ENCODE measurements at places on chromosomes 5 and 9.

DNA sequence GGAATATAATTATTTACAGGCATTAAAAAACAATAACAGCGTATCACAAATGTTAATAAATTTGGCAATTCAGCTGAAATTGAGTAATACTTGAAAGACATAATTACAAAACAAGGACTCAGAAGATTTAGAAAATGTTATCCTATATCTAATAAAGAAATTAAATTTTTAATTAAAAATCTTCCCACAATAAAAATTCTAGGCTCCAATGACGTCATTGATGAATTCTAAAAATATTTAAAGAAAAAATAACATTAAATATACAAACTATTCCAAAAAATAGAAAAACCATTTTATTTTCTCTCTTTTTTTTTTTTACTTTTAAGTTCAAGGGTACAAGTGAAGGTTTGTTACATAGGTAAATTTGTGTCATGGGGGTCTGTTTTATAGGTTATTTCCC lies 161.5 kb downstream of the ADAMTS6 start:
- DNase-seq = no peak

- DNase-seq = no peak
These were observed 66.5 kb upstream of the MAST4 start for GRCh38 chr5:66529704-66530103.

- DNase-seq = no peak
These were observed 148.3 kb upstream of the PIK3R1 start for GRCh38 chr5:68067291-68067690.

- DNase-seq = no peak
These were observed 278.1 kb downstream of the ICE1 start for GRCh38 chr5:5700549-5700948.

DNA sequence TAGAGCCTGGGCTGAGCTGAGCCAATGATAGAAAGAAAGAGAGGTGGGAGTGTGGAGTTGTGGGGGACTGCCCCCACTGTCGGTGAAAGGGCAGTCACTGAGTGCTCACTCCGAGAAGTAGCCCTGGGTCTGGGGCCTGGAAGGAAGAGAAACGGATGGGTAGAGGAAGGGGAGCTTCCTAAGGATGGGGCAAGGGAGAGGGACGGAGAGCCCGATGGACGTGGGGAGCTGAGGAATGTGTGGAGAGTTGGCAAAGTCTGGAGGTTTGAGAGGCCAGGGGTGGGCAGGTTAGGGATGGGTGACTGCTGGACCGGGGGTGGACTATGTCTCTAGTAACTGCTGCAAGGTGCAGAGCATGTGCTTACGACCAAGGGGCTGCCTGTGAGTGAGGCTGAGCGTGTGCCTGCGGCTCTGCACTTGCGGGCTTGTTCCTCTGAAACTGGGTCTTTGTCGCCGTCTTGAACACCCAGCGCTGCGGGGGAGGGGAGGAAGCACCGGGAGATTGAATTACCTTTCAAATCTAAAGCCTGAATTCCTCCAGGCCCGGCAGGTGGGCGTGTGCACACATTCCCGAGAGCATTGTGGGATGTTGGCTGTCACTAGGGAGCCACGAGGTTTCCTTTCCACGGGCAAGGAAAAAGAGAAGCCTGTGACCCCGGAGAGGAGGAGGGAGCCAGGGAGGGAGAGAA lies 76.4 kb upstream of the ARAP3 start:
- DNase-seq = no peak

- no peak for DNase-seq
These were observed 36.9 kb upstream of the TTC1 start for GRCh38 chr5:159971931-159972461.

GRCh38 chr9:86549920-86550319 lies 195.7 kb upstream of the TUT7 start:
- no peak for DNase-seq

DNA sequence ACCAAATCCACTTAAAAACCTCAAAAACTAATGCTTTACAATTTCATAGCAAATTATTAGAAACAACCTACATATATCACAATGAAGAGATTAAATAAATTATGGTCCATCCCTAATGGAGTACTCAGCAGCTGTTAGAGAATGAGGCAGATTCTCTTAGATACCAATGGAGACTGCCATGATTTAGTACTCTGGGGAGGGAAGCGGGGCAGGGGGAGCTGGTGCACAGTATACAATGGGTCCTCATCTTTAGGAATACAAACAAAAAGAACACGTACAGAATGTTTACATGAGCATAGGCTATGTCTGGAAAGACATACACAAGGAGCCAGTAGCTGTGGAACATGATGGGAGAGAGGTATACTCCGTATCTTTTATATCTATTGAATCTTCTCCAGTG lies 2.0 kb downstream of the LIFR start:
- no peak for DNase-seq

- DNase-seq = no peak
These were observed 150.8 kb downstream of the MTRR start for GRCh38 chr5:8019719-8020218.

- DNase-seq = no peak
These were observed 14.1 kb upstream of the SPARC start for GRCh38 chr5:151700820-151701219.

DNA sequence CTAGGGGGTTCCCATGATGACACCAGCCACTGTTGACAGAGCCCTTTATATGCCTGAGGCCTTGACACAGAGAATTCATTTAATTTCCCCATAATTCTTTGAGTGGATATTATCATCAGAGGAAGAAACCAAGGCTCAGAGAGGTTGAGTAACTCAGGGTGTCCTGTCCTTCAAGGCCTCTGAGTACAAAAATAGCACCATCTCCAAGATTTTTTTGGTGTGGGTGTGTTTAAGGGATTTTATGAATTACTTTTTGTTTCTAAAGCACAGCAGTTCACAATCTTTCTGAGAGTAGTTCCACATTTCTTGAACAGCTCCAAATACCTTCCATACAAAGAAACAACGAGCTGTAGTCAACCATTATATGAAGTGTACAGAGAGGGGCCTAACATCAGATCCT lies 6.2 kb upstream of the GSN start:
- DNase-seq = no peak

DNA sequence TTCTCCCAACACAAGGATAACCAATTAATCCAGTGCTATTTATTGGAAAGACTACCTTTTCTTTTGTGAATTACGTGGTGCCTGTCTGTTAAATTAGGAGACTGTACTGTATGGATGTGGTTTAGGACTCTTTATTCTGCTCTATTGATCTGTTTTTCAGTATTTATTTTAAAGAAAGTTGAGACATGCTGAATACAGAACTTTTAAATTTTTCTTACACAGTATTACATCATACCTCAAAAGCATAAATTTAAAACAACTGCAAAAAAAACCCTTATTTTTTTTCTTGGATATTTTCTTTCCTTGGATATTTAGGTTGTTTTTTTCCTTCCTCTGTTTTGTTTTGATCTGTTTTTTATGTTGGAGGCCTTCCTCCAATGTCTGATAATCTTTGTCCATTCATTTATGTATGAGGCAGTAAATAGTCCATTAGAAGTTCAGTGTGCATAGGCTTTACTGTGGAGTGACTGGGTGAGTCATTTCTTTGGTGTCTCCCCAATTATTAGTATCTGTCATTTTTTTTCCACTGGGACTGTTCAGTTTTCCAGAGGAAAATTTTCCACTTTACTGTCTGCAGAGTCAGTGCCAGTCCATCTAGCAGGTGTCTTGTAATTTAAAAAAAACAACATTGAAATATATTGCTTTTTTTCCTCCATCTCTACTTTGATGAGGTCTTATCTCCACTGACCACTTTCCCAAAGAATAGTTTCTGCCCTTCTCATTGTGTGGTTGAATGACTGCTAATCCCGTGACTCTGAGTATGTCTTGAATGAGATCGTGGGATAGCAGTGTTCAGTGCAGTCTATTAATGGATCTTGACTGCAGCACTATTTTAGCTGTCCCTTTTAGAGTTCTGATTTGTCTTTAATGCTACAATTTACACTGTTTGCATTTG lies 15.2 kb downstream of the CYSTM1 start:
- no peak for DNase-seq

GRCh38 chr9:85158512-85158911 lies 489.0 kb downstream of the NTRK2 start:
- no peak for DNase-seq

GRCh38 chr9:95463148-95464060 lies 53.4 kb downstream of the PTCH1 start:
- DNase-seq = no peak

DNA sequence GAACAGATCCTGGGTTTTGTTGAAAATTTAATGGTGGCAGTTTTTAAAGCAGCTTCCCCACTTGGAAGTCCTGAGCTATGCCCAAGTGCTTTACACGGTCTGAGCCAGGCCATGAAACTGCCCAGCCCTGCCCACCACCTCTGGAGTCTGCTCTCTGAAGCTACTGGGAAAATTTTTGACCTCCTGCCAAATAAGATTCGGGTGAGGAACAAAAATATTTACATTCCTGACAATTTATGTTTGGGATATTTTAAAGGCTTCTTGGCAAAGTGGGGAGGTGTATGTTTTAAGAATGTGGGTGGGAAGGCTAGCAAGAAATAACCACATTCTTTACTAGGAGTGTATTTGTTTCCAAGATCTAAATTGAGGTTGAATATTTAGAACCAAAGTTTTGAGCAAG lies 50.0 kb downstream of the HACD4 start:
- no peak for DNase-seq

GRCh38 chr9:131511416-131511815 lies 8.7 kb downstream of the POMT1 start:
- DNase-seq = no peak

- no peak for DNase-seq
These were observed 14.7 kb downstream of the ISL1 start for GRCh38 chr5:51397996-51398395.

- no peak for DNase-seq
These were observed 46.8 kb downstream of the ITGA2 start for GRCh38 chr5:53035868-53036381.

GRCh38 chr5:81854485-81854884 lies 103.6 kb upstream of the SSBP2 start:
- DNase-seq = no peak
